Activated naive CD8-positive, alpha-beta T cell treated with anti-CD3 and anti-CD28 coated beads, Interleukin-2, amount 50 U/mL, for 16 hours (primary cell): ENCODE measurements at places on chromosomes 7 and 10.
A peak's percentile ranks its signal among the peaks of the same experiment; 100 is the strongest.

GRCh38 chr7:4861227-4861626 lies 603 bp downstream of the PAPOLB start:
- no peak for DNase-seq

DNA sequence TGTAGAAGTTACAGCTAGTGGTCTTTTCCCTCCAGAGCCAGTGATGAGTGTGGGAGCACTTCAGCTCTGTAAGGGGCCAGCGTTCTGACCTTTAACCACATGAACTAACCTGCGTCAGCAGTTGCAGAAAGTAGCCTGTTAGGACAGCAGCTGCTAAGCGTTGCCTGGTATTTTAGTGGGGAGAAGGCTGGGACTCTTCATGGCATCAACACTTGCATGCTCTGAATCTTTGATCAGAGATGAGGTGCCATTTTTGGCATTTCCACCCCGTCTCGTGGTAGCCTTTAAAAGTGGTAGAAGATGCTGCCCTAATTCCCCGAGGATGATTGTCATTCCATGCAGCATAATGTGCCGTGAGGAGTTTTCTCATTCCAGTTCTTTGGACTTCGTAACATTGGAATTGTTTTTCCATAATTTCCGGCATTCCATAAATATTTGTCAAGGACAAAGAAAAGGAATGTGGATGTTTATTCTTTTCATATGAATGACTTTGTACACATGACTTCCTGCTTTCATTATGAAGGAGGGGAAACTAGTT lies 92.2 kb downstream of the AVL9 start:
- DNase-seq, result no peak

- no peak for DNase-seq
Observed at GRCh38 chr7:128947854-128948253, 10.1 kb downstream of the IRF5 start.

GRCh38 chr10:239109-239508 lies 103.9 kb downstream of the ZMYND11 start:
- DNase-seq, result no peak

DNA sequence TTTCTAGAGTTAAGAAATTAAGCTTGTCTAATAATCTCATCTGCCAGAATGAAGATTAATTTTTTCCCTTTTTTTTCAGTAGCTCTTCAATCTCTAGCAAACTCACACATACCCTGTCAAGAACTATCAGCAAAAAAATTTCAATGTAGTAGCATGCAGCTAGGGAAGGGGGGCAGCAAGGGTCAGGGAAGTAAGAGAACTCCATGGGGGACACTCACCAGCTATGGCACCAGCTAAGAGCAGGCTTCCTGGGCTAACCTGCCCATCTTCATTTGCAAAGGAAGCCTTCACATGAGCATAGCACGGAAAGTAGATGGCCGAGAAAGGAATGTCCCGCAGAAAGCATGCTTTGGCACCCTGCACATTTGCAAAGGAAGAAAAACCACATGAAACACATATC lies 190.4 kb downstream of the SLC25A13 start:
- DNase-seq, result no peak

GRCh38 chr7:14018751-14019150 lies 29.3 kb upstream of the ETV1 start:
- DNase-seq, result no peak

DNA sequence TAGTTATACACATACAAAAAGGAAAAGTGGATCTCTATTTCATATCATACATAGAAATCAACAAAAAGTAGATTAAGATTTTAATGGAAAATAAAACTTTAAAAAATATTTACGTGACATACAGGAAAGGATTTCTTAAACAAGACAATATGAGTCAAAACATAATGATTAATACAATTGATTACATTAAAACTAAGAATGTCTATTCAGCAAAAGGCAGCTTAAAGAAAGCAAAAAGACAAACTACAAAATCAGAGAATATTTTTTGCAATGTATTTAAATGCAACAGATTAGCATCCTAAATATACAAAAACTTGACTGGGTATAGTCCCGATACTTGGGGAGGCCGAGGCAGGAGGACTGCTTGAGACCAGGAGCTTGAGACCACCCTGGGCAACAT lies 50.5 kb downstream of the VAX1 start:
- no peak for DNase-seq

GRCh38 chr7:55545496-55545895 lies 26.8 kb downstream of the VOPP1 start:
- DNase-seq, result no peak

- DNase-seq, result no peak
Observed at GRCh38 chr10:19651549-19651948, 164.7 kb upstream of the PLXDC2 start.

GRCh38 chr10:94607111-94607510 lies 61.5 kb downstream of the HELLS start:
- DNase-seq, result no peak

GRCh38 chr7:122364761-122365280 lies 60.3 kb upstream of the FEZF1 start:
- no peak for DNase-seq

GRCh38 chr10:67788028-67788886 lies 49.7 kb downstream of the DNAJC12 start:
- peak; percentile 49 for DNase-seq

- DNase-seq, result no peak
Observed at GRCh38 chr7:88522771-88523293, 216.1 kb upstream of the STEAP4 start.

DNA sequence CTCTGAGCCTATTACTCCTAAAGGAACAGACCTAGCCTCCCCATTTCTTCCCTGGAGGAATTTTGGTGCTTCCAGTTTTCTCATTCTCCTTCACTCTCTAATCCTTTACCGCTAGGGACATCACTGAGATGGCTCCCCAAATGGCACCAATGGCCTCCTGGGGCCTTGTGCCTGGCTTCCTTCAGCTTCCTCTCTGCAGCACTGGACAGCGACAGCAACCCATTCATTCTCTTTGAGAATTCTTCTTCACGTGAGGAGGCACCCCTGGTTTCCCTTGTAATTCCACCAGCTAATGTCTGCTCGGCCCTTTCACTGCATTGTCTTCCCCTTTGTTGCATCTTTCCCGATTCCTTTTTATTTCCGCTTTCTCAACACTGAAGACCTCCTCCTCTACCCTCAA lies 24.6 kb upstream of the KDM7A start:
- no peak for DNase-seq

DNA sequence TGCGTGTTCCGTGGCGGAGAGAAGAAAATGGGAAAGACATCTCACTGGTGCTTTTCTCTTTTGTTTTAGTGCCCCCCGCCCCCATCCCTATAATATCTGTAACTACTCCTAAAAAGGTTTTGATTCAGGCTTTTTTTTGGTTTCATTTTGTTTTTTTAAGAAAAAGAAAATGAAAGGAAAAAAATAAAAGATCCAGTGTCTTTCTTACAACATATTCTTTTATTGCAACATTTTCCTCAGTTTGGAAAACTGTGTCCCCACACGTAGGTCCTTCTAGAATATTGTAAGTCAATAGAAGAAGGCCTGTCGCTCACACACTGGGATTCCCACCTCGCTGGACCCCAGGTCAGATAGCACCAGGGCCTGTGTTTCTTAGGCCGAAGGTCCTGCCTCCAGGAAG lies 20.6 kb downstream of the AIFM2 start:
- DNase-seq, result no peak

DNA sequence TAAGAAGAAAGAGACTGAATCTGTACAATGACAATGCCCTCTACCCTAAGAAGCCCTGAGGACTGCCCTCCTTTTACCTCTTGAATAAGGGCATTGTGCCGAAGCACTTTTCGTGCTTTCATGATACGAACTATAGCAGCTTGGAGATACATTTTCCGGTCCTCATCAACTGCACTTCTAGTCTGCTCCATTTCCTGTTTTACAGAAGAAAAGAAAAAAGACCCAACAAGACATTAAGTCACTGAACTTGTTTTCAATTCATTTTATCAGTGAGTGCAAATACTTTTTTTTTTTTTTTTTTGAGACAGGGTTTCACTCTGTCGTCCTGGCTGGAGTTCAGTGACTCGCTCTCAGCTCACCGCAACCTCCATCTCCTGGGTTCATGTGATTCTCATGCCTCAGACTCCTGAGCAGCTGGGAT lies 78.4 kb downstream of the CUL2 start:
- DNase-seq, result no peak

DNA sequence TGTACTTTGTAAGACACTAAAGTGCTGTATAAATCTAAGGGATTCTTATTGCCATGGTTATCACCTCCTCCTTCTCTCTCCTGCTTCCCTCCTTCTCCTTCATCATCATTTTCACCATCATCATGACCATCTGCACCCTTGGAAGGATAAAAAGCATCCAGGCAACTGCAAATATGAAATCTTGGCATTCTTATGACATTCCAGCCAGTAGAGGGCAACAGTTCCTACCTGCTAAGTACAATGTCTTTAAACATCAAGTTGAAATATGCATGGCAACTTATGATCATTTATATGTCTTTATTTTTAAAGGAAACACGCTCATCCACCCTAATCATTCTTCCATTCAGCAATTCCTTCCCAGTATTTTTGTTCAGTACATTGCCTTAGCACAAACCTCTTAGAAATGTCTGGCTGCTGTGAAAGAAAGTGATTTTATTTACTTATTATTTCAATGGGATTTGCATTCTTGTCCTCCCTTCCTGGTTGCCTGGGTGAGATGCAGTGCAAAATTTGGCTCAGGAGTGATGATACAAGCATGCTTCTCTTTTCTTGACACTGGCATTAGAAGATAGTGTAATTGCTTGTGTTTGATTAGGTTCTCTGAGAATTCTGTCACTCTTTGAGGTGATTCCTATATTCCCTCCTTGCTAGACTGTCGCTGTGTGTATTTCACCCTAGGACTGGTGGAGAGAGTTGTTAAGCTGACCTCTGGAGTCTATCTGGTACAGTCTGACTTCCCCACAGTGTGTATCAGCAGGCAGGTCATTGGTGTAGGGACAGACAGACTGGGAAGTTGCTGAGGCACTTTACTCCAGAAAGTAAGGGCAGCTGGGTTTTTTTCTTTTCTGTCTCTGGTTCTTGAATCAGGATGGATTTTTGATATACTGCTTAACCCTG lies 188.5 kb upstream of the BMPER start:
- DNase-seq, result no peak

DNA sequence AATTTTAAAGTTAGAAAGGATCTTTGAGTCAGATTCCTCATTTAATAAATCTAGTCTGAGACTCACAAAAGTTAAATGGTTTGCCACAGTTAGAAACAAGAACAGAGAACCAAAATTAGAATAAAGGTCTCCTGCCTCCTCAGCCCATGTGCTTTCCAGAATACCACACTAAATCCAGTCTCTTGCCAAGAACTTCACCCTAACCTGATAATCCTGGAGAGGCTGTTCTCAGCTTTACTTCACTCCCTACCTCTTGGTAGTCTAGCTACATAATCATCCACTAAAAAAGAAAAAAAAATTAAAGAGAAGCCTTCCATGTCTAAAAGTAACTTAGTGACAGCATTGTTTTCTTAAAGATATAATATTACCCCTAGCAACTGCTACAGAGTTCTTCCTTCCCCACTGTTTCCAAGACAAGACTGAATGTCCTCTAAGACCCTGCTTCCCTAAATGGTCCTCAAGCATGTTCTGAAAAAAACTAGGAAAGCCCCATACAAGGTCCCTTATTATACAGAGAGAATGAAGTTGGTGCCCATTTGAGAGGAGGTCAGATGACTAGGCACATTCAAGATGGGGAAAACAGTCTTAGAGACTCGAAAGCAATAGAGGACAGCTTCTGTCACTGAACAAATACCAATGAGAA lies 56.8 kb downstream of the ZNF438 start:
- no peak for DNase-seq

DNA sequence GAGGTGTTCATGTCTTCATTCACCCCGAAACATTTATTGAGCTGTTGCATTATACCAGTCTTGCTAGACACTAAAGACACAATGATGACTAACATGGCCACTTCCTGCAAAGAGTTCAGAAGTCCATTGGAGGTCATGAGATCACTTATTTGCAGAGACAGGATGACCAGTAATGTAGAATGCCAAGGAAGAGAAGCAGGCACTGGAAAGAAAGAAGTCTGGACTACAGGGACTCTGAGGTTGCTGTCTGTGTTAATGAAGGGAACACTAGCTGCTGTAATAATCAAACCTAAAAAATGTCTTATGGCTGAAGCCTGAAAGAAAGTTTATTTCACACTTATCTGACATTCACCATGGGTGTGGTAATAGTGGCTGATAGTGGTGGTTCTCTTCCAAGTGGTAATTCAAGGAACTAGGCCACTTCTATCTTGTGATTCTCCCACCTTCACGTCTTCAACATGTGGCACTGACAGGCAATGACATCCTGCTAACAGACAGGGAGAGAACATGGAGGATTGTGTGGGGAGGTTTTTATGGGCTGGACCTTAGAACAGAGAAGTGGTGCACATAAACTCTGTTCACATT lies 89.2 kb upstream of the MKLN1 start:
- DNase-seq, result no peak

- no peak for DNase-seq
Observed at GRCh38 chr7:31108097-31108657, 56.1 kb downstream of the ADCYAP1R1 start.

DNA sequence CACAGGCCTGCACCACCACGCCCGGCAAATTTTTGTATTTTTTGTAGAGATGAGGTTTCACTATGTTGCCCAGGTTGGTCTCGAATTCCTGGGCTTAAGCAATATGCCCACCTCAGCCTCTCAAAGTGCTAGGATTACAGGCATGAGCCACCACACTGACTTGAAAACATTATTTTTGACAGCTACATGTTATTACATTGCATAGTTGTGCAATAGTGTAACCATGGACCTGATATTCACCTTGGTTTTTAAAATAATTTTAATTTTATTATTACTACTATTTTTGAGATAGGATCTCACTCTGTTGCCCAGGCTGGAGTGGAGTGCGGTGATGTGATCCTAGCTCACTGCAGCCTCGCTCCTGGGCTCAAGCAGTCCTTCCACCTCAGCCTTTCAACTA lies 18.4 kb downstream of the AKAP9 start:
- DNase-seq, result no peak

- no peak for DNase-seq
Observed at GRCh38 chr10:78222096-78222790, 188.6 kb downstream of the RPS24 start.

- no peak for DNase-seq
Observed at GRCh38 chr10:96255549-96256333, 15.6 kb downstream of the BLNK start.

GRCh38 chr10:52701647-52702046 lies 70.9 kb downstream of the MBL2 start:
- DNase-seq, result no peak

DNA sequence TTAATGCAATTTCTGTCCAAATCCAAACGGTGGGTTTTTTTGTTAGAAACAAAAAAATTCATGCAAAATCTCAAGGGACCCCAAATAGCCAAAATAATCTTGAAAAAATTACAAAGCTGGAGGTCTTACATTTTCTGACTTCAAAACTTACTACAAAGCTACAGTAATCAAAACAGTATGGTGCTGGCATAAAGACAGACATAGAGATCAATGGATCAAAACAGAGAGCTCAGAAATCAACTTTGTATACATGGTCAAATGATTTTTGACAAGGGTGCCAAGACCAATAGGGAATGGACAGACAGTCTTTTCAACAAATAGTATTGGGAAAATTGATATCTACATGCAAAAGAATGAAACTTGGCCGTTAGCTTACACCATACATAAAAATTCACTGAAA lies 21.7 kb upstream of the CYP3A4 start:
- DNase-seq, result no peak

- no peak for DNase-seq
Observed at GRCh38 chr10:23047201-23048050, 48.0 kb upstream of the MSRB2 start.
